Activated T-helper 1 cell treated with anti-CD3 and anti-CD28 coated beads, Interleukin-12 subunit alpha, Interleukin-12 subunit beta, Interleukin-2, Interleukin-4 antibody, amounts not matched to agents 30 ng/mL and 10 ng/mL and 1 ng/mL, durations not matched to agents 14 hours and 24 hours and 36 hours (primary cell): ENCODE measurements at places on chromosomes 4 and X. TPM values are rescaled to one million over a fixed set of nuclear protein-coding genes. Genes with fewer than 3 reads are reported as not detected.

- no peak for DNase-seq
Observed at GRCh38 chr4:35771571-35771970, 472.7 kb downstream of the ARAP2 start.

GRCh38 chrX:6053141-6053540 is 175.5 kb downstream of the NLGN4X start:
- no peak for DNase-seq

GRCh38 chrX:96889726-96890125 is 6.0 kb downstream of the RPA4 start:
- no peak for DNase-seq

Gene TNMD
- not detected in 2 replicates for total RNA-seq

- no peak for DNase-seq
Observed at GRCh38 chr4:165656829-165657490, 216.1 kb upstream of the TLL1 start.

- no peak for DNase-seq
Observed at GRCh38 chr4:154208424-154208823, 283.2 kb downstream of the DCHS2 start.

DNA sequence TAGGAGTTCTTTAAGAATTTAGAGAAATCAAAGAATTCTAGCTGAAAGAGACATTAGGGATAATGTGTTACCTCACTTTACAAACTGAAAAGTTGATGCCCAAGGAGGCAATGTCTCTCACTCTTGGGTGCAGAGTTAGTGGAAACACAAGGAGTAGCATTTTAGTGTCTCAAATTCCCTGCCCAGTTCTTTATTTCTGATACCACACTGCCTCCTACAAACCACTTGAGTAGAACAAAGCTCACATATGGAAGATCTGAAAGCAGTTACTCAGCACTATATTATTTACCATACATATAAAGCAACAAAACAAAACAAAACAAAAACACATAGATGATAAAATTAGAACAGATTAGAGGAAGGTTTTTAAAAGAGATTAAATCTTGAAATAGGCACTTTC is 124.2 kb downstream of the REELD1 start:
- no peak for DNase-seq

Gene MAGEC2
- total RNA-seq, result not detected in 2 replicates

Gene ATP6AP2
- 65.4 and 67.1 TPM in 2 replicates for total RNA-seq

Gene SYNPO2
- total RNA-seq, result 0.12 and 0.26 TPM in 2 replicates

GRCh38 chr4:111537871-111538270 is 607.4 kb upstream of the FAM241A start:
- no peak for DNase-seq

GRCh38 chrX:106791495-106791894 is 11.0 kb upstream of the TBC1D8B start:
- no peak for DNase-seq

GRCh38 chrX:110699109-110699508 is 96.5 kb downstream of the CHRDL1 start:
- DNase-seq, result no peak

- DNase-seq, result no peak
Observed at GRCh38 chr4:151887031-151887815, 126.4 kb upstream of the GATB start.

DNA sequence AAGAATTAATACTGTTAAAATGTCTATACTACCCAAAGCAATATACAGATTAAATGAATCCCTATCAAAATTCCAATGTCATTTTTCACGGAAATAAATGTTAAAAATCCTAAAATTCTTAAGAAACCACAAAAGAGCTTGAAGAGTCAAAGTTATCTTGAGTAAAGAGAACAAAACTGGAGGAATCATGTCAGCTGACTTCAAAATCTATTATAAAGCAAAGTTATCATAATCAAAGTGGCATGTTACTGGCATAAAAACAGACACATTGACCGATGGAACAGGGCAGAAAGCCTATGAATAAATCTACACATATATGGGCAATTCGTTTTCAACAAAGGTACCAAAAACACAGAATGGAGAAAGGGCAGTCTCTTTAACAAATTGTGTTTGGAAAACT is 579.0 kb downstream of the INPP4B start:
- DNase-seq, result no peak

DNA sequence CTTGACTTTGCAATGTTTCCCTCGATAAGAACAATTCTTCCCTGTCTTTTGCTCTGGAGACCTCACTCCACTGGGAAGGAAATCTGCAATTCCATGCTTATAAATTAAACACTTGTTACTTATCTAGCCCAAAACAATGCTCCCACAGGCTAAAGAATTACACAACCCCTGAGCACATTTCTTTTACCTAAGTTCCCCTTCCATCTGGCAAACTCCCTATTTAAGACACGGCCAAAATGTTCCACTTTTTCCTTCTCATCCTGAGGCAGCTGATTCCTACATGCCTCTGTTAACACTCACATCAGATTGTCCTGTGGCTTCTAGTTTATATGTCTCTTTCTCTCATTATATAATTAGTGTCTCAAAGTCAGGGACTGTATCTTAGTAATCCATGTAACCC is 211.7 kb downstream of the COX18 start:
- DNase-seq, result no peak

Gene DOCK11
- total RNA-seq, result 28.6 and 30.1 TPM in 2 replicates

DNA sequence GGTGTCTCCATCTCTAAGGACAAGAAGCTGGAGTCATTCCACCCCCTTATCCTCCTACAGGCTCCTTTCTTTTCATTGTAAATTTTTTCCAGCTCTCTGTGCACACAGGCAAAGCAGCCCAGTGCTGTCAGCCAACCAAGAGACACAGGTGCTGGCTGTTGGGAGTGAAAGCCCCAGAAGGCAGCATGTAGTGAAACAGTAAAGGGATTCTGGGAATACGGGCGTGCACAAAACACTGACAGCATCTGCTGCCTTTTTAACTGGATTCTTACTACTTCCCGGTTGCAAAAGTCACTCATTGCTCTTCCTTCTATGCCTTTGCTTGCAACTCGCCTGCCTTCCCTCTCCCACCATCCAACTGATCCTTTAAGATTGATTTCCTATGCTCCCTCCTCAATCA is 208.6 kb upstream of the PRPS2 start:
- DNase-seq, result no peak

Gene BEND2
- total RNA-seq, result not detected in 2 replicates

DNA sequence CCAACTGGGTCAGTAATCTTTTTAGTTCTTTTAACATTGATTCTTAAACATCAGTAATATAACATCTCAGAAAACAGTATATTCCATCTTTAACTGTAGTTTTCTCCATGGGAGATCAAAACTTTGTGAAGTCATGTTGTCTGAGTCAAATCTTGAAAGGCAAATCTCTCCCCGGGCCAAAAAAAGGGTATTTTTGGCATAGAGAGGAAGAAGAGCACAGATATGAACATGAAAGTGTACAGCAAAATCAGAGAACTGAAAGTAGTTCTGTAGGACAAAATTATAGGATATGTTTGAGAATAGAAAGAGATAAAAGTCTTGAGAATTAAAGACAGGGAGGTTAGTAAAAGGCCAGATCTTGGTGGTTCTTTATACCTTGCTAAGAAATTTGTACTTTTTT is 176.4 kb upstream of the GYPA start:
- no peak for DNase-seq

DNA sequence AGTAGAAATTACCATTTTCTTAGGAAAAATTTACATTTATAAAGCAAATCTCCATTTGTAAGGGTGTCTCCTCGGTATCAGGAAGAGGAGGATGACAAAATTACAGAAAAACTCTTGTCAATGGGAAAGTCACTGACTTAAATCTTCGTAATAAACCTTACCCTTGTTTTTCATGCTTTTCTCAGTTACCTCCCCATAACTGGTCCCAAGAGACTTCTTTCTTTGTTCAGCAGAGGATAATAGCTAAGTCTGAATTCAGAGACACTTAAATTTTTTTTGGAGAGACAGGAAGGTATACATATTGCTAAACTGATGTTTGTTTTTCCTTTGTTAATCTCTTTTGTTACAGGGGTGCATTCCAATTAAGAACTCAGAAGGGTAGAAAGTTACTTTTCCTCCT is 125.5 kb upstream of the JADE1 start:
- DNase-seq, result no peak

GRCh38 chr4:23897564-23898109 is 7.8 kb upstream of the PPARGC1A start:
- DNase-seq, result no peak

Gene TLR1
- total RNA-seq, result 1.9 and 2.7 TPM in 2 replicates

GRCh38 chrX:136268051-136269048 is 17.1 kb upstream of the MAP7D3 start:
- DNase-seq, result peak; percentile 21

DNA sequence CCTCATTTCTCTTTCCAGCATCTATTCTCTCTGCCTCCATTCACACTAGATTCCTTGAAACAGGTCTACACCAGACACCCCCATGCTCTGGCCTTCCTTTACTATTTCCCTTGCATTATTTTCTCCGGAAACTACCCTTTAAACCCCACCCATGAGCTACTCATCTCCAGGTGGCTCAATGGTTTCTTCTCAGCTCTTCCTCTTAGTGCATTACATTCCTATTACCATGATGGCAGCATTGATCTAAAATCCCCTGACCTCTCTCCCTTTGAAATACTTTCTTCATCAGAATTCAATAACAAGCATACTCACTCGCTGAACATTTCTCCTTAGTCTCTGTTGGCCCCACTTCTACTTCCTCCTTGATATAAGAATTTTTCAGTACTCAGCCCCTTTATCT is 94.6 kb downstream of the SYNPO2 start:
- no peak for DNase-seq

Gene FAT1
- total RNA-seq, result 0.03 and 0.15 TPM in 2 replicates

Gene MAGEE2
- total RNA-seq, result not detected in 2 replicates

DNA sequence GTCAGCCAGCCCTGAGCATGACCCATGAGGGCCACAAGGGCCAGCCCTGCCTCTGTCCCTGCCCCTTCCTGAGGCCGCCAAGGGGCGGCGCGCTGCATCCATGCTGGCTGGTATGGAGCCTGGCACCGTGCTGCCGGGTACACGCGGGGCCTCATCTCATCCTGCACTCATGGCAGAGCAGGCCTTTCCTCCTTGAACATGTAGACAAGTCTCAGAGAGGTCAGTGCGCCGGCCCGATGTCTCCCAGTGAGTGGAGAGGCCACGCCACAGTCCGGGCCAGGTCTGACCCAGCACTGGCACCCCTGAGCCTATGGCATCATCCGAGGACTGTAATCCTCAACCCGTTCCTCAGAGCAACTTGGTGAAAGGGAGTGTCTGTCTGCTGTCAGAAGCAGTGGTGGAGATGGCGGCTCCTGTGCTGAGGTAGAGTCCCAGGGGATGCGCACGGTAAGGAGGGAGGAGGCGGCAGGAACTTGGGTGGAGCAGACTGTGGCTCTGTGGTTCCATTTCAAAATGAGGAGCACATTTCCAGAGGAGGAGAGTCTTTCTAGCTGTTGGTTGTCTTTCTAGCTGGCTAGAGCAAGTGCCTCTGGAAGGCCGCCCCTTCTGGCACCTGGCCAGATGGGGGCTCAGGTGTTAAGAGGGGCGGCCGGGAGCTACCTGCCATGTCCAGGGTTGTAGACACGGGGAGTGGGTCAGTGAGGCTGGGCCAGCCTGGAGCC is 32.8 kb downstream of the TRMT44 start:
- no peak for DNase-seq

GRCh38 chr4:185708348-185708747 is 103.6 kb downstream of the SORBS2 start:
- no peak for DNase-seq

DNA sequence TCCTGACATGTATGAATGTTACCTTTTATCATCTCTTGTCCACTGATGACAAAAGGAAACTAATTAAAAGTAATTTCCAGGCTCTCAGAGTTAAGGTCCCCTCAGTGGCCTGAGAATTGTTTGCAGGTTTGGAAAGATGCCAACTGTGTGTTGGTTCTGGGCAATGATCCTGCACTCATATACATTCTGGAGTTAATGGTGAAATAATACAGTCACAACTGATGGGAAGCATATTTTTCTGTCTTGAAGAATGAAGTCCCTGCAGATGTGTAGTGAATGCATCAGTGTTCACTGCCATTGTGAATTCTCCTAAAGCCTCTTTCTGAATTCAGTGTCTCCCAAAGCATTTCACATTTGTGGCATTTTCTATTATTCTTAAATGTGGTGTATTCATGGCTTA is 238.1 kb upstream of the PPP1R2C start:
- DNase-seq, result no peak

Gene FAM184B
- not detected in 2 replicates for total RNA-seq

DNA sequence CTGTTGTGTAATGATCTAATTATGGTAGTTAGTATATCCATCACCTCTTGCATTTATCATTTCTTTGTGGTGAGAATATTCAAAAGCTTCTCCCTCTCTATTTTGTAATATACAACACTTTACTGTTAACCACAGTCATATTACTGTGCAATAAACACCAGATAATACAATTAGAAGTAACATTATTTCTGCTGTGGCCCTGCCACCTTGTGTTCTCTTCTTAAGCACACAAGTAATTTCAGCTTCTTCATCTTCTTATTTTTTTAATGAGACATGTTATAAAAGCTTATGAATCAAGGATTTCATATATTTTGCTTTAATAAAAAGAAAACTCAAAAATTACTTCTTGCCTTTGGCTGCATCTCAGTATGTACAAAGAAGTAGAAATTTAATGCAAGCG is 675.2 kb upstream of the INTU start:
- no peak for DNase-seq

Gene PNMA5
- total RNA-seq, result not detected in 2 replicates

Gene TMEM185A
- 18.7 and 25.5 TPM in 2 replicates for total RNA-seq

GRCh38 chrX:44183329-44183728 is 160.1 kb downstream of the EFHC2 start:
- no peak for DNase-seq

GRCh38 chr4:153297116-153297515 is 47.4 kb upstream of the MND1 start:
- DNase-seq, result no peak

GRCh38 chrX:41737065-41737464 is 13.1 kb downstream of the GPR82 start:
- DNase-seq, result peak; percentile 17

Gene IL9R
- total RNA-seq, result 5.3 and 7.8 TPM in 2 replicates

DNA sequence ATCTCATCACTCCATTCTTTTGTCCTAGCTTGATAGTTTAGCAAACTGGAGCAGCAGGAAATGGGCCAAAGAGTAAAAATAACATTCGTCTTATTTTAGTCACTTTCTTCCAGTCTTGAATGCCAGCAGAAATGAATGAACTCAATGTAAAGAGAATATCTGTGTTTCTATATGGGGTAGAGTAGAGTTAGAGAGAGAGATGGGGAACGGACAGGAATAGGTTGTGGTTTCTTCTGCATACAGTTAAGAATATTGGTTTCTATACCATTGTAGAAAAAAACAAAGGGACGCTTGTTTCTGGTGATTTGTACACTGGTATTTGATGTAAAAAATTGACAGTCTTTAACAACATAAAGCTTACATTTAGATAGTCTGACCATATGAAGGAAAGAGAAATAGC is 8.9 kb downstream of the GPR174 start:
- DNase-seq, result no peak

- no peak for DNase-seq
Observed at GRCh38 chr4:22345678-22346077, 170.2 kb downstream of the ADGRA3 start.

- DNase-seq, result no peak
Observed at GRCh38 chr4:3572363-3572762, 40.1 kb upstream of the LRPAP1 start.
